ENCODE measurements at places on chromosomes 6 and 20.

- no peak for DNase-seq
Observed at GRCh38 chr20:38804682-38805501, 605 bp upstream of the PPP1R16B start.

DNA sequence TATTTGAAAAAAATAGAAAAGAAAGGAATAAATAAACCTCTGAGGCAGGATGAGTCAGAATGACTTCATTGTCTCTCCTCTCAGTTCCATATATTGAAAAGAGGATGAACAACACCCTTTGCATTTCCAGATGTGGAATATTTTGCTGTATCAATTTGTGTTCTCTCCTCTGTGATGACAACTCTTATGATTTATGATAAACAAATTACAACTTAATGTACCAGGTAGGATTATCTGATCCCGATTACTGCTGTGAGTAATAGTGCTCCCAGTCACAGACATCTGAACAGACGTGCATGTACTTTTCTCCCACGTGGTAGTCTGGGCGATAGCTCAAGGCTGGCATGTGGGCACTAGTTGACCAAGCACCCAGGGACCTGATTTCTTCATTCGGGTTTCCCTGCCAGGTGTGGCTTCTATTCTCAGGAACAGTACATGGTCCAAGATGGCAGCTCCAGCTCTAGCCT lies 142.1 kb upstream of the SULF2 start:
- DNase-seq = no peak

DNA sequence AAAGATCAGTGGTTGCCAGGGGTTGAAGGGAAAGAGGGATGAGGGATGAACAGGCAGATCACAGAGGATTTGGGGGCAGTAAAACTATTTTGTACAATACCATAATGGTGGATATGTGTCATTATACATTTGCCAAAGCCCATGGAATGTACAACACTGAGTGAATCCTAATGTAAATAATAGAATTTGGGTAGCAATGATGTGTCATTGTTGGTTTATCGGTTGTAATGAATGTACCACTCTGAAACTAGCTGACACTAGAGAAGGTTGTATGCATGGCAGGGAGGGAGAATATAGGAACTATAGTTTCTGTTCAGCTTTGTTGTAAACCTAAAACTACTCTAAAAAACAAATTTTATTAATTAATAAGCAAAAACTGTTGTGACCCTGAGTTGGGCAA lies 17.8 kb upstream of the ASF1A start:
- no peak for DNase-seq

- DNase-seq = no peak
Observed at GRCh38 chr6:39867592-39867991, 66.7 kb downstream of the MOCS1 start.

DNA sequence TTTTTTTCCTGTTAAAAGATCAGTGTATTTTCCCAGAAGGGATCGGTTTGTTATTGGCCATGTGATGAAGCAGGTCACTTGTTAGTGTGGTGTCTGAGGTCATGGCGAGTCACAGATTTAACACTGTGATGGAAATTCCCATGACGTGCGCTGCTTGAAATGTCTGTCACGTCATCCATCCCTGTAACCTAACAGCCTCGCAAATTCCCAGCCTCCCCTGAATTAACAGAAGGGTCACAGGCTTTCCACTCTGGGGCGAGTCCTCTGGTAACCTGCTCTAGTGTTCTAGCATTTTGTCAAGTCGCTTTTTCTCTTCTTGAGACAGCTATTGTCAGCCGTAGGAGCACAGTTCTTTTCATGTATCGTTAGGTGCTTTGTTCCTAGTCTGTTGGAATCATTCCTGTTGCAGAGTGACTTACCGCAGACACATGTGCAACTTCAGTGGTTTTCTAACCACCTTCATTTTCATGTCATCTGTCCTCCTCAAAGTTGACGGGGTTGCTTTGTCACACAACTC lies 137.2 kb downstream of the MAP3K4 start:
- no peak for DNase-seq

- DNase-seq = no peak
Observed at GRCh38 chr20:53707371-53708055, 113.9 kb upstream of the ZNF217 start.

GRCh38 chr20:56587307-56588041 lies 41.6 kb upstream of the TFAP2C start:
- DNase-seq = no peak

GRCh38 chr6:87586371-87587077 lies 3.3 kb downstream of the RARS2 start:
- no peak for DNase-seq

DNA sequence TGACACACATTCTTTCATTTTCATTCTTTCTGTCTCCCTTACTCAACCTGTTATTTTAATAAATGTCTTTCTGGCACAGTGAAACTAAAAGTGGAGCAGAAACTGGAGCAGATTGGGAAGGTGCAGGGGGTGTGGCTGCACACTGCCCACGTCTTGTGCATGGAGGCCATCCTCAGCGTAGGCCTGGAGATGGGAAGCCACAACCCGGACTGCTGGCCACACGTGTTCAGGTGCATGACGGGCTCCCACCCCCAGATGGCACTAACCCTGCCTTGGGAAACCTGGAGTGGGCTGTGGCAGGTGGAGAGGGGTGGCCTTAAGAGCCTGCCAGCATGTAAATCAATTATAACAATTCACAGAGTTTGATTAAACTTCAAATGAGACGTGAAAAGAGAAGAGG lies 71.4 kb upstream of the PBOV1 start:
- DNase-seq = no peak

- peak; percentile 79 for DNase-seq
Observed at GRCh38 chr6:108114841-108115597, 40.5 kb upstream of the OSTM1 start.

GRCh38 chr6:139392794-139393193 lies 18.3 kb upstream of the CITED2 start:
- no peak for DNase-seq

DNA sequence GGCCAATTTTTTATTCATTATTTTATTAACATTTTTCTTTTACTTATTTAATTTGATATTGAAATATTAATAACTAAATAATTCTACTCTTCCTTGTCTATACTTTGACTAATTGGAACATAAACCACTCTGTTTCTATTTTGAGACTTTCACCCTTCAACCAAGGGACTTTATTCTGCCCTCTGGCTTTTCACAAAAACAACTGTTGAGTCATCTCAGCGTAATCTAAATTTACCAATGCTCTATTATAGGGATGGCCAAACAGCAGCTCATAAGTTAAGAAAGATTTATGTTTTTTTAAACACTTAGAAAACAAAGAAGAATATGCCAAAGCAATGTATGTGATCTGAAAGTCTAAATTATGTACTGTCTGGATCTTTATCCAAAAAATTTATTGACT lies 46.7 kb downstream of the DOP1A start:
- DNase-seq = no peak

DNA sequence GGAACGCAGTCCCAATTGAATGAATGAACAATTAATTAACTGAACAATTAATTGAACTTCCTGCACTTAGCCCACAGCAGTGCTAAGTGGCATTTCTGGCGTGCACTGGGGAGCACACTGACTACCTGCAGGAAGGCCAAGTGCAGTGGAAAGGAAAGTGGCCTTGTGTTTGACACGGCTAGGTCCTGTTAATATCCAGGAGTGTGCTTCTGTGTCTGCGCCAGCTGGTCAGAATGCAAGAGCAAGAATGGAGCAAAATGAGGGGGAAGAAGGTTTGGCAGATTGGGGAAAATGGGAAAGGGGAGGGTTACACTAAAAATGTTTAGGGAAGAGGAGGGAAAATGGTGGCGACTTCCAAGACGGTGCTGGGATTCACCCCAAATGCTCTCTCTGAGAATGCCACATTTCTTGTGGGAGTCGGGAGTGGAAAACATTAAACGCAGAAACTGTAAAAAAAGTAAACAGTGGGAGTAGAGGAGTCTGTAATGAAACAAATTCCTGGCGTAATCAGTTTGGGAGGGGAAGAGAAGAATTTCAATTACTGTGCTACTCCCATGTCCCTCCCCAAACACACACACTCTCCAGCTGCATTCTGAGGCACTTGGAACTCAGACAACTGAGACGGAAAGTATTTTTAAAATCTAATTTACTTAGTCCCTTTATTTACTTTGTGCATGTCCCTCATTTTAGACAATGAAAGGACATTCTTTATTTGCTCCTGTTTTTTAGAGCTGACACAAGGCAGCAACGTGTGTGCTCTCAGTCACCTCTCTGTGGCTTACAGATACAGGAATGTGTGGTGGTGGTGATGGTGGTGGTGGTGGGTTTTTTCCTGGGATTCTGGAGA lies 64.1 kb downstream of the CLIC5 start:
- DNase-seq = peak; percentile 43

- DNase-seq = peak; percentile 43
Observed at GRCh38 chr6:166469426-166469961, 86.8 kb upstream of the MPC1 start.

DNA sequence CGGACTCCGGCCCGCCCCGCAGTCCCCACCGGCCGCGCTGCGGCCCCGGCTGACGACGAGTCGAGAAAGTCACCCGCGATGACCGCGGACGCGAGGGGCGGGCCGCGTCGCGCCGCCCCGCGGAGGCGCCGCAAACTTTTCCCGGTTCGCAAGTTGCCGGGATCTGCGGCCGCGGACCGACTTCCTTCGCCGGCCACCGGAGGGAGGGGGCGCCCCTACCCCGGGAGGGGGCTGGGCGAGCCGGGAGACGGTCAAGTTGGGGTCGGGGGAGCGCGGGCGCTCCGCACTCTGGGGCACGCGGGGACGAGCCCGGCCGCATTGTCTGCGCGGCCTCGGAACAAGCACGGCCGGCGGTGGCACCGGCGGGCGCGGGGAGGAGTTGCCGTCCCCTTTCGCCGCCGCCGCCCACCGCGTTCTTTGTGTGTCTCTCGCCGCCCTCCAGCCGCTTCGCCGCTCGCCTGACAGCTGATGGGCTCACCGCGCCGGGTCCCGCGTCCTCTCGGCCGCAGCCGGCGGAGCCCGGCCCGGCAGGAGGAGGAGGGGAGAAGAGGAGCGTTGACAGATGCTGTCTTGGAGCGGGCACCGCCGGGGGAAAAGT lies 131.6 kb downstream of the OGFRL1 start:
- DNase-seq = peak; percentile 84

DNA sequence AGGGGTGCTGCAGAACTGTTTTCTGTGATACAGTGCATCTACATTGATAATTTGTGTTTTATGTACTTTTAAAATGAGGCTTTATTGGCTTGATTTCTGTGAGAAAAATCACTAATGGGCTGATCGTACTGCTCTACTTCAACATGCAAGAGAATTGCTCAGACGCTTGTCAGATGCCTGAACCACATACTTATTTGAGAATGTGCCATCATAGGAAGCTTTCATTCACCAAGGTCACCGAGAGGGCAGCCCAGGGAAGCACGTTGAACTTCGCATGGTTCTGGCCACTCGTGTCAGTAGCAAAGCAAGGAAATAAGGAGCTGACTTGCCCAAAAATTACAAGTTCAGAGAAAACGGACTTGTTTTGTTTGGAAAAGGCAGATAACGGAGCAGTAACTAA lies 168.5 kb upstream of the AKAP12 start:
- no peak for DNase-seq

DNA sequence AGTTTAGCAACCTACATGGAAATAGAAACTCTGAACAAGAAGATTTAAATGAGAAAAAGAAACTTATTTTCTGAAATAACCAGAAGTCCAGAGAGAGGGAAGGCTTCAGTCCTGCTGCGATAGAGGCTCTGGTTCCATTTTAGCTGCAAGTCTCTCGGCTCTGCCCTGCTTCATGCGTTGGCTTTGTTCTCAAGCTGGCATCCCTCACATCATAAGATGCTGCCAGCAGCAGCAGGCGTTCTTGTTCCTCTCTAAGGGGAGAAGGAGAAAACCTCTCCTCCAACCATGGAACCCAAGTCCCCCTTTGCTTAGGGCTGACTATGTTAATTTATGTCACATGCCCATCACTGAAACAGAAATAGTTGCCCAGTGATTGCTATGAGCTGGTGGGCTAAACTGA lies 46.4 kb upstream of the PMEPA1 start:
- DNase-seq = no peak

DNA sequence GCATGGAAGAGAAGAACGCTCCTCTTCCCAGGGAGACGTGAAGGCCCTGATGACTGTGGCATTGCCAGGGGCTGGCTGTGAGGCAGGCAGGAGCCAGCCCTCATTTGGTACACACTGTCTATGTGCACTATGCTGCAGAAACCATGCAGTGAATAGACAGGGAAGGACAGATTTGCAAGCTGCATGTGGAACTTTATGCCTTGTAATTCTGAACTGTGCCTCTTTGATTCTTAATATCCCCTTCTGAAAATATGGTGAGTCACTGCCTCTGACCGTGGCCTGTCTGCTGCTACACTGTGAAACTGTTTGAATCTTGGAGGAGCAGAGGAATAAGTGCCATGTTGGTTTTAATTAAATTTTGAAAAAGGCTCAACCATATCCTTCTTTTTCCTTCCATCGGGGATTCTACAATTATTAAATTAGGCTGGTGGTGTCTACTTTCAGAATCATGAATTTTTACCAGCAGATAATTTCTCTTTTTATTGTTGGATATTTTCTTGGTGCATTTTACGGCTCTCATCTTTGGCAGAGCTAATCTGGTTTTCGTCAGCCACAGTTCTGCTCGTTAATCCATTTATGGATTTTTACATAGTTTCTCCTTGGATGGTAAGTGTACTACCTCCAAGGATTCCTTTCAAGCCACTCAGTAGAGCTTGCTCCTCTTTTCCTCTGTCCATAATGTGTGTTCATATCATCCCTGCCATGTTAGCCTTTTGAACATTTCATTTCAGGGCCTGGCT lies 301.0 kb upstream of the SLC35B3 start:
- DNase-seq = no peak

- DNase-seq = no peak
Observed at GRCh38 chr20:5143851-5144250, 17.0 kb downstream of the CDS2 start.

DNA sequence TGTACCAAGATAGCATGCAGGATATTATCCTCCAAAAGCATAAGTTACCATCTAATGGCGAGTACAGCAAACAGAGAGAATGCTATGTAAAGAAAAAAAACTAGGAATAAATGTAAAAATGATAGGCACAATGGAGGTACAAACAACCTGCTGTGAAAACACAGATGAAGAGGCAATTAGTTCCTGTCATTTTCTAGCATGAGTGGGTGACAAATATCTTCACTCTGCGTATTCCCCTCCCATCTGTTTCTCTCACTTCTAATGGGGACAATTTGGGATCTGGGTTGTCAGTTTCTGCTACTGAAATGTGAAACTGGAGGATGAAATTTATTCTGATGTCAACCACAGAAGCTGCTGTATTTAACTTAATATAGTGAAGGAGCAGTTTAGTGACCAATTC lies 11.7 kb upstream of the PTPRK start:
- DNase-seq = no peak

DNA sequence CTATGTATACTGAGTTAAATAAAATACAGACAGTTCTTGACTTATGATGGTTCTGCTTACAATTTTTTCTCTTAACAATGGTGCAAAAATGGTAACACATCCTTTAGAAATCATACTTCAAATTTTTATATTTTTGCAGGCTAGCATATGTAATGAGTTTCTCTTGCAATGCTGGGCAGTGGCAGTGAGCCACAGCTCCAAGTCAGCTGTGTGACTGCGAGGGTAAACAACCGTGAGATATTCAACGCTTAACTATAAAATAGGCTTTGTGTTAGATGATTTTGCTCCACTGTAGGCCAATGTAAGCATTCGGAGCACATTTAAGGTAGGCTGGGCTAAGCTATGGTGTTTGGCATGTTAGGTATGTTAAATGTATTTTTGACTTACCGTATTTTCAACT lies 136.1 kb downstream of the PLCB4 start:
- DNase-seq = no peak
